Stimulated activated CD4-positive, alpha-beta T cell treated with anti-CD3 and anti-CD28 coated beads, Interleukin-4, amount 100 ng/mL, for 48 hours (primary cell): ENCODE measurements at places on chromosomes 3 and 15.

DNA sequence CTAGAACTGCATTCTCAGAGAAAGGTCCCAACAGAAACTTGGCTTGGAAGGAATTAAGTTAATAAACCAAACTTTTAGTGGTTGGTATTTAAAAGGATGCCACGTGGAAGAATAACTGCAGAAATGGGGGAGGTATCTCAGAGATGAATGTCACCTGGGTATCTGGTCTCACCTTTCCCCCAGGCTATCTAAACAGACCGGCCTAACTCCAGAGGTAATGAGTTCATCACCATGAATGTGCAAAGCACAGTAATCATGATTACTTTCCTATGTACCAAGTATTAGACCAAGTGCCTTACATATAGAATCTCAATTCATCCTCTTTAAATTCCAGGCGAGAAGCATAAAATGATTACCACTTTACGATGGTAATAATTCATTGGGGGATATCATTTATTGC is 80.8 kb downstream of the FBN1 start:
- no peak for DNase-seq

DNA sequence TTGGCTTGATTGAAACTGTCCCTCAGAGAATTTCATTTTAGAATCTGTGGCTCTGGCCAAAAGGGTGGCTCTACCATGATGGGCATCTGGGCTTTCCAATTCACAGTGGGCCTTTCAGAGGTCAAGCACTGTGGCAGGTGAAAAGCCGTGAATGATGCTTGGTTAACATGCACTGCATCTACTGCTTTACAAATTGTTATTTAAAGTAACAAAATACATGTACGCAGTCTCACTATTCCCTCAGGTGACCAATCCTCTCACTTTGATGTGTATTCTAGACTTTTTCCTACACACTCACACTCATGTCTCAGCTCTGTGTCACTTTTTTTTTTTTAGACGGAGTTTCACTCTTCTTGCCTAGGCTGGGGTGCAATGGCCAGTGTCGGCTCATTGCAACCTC is 70.5 kb downstream of the MGLL start:
- no peak for DNase-seq

GRCh38 chr15:28273873-28274610 is 47.9 kb downstream of the HERC2 start:
- DNase-seq = no peak

- DNase-seq = no peak
Observed at GRCh38 chr3:162678941-162679340, 1182.3 kb downstream of the OTOL1 start.

- no peak for DNase-seq
Observed at GRCh38 chr3:71510510-71510909, 73.0 kb downstream of the FOXP1 start.

DNA sequence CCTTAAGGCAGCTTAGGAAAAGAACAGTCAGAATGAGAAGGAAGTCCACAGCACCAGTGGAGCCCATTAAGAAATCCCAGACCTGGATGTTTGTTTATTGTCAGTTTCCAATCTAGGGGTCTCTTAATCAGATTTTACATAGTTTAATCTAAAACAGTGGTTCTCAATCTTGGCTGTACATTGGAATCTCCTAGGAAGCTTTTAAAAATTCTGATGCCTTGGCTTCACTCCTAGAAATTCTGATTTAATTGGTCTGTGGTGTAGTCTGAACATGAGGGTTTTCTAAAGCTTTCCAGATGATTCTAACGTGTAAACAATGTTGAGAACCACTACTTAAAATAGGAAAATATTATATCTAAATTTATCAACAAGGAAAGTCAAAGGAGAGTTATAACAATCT is 56.6 kb upstream of the SPRED1 start:
- DNase-seq = no peak

DNA sequence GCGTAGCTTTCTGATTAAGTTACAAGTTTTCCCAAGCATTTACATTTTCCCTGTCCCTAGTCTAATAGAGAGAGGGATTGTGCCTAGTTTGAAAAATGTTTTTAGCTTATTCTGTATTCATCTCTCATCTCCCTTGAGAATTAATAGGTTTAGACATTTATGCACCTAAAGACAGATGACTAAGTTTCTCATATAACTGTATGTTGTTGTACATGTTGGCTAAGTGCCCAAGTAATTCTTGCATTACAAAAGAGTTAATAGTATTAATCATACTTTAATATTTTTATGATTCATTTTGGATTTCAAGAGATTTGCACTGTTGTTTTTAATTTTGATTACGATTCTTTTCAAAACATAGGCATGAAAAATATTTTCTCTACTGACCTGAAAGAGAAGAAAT is 109.0 kb upstream of the TBL1XR1 start:
- DNase-seq = no peak

DNA sequence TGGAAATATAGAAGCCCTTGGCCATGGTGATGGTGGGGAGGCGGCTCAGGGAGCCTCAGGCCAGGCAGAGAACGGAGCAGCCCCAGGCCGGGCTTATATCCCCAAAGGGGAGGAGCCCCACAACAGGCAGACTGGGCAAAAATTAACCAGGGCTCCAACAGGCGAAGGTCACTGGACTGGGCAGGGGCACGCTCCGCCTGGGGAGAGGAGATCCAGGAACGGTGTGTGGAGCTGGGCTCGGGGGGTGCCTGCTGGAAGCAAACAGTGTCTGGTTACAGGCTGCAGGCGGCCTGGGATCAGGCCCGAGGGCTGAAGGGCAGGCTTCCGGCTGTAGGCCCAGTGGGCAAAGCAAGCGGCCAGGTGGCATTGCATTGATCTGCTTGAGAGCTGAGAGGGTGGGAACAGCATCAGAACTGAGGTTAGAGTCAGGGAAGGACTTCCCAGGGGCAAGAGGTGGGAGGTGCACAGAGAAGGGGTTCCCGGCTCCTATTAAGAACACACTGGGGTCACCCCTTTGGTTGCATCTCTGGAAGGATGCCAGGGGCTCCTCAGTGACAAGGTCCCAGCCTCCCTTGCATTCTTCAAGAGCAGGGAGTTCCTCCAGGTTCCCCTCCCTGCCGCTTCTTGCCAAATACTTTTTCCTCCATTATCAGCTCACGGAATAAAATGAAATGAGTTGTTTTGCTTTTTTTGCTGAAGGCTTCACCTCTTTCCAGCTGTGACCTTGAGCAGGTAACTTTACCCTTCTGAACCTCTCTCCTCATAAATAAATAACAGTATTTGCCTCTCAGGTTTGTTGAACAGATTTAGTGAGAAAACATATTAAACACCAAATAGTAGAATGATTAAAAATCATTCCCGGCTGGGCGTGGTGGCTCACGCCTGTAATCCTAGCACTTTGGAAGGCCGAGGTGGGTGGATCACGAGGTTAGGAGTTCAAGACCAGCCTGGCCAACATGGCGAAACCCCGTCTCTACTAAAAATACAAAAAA is 7.8 kb downstream of the ANPEP start:
- DNase-seq = no peak

DNA sequence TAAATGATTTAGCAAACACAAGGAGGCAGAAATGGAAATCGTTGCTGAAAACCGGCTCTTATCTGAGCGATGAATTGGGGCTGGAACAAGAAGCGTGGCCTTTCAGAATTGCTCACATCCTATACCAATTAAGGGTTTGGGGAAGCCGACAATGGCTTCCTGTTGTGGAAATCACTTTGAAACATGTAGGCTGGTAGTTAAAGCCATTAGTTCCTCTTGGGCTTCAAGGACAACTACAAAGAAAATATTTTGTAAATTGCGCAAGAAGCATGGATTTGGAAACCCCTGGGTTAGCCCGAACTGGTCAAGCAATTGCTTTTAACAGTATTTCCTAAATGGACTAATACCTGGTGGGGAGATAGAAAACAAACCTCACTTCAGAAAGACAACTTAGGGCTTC is 182.4 kb downstream of the ADAMTS9 start:
- DNase-seq = no peak

- no peak for DNase-seq
Observed at GRCh38 chr3:168342946-168343850, 247.5 kb upstream of the GOLIM4 start.

GRCh38 chr3:172084871-172085556 is 45.6 kb downstream of the FNDC3B start:
- no peak for DNase-seq

DNA sequence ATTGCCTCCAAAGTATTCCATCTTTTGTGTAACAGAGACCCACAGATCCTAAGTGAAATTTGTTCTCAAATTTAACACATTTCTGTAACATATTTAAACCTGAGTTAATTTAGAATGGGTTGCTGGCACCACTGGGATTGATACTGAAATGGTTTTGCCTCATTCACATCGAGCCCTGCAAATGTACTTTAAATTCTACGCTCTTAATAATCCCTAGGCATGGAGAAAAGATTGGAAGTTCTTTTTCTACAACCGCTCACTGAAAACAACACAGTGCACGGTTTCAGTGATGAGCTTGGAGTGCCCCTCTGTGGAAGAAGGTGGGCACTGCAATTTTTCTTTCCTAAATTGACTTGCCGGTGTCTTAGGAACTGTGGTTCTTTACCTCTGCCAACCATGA is 109.9 kb upstream of the ATP11B start:
- DNase-seq = peak; percentile 35

DNA sequence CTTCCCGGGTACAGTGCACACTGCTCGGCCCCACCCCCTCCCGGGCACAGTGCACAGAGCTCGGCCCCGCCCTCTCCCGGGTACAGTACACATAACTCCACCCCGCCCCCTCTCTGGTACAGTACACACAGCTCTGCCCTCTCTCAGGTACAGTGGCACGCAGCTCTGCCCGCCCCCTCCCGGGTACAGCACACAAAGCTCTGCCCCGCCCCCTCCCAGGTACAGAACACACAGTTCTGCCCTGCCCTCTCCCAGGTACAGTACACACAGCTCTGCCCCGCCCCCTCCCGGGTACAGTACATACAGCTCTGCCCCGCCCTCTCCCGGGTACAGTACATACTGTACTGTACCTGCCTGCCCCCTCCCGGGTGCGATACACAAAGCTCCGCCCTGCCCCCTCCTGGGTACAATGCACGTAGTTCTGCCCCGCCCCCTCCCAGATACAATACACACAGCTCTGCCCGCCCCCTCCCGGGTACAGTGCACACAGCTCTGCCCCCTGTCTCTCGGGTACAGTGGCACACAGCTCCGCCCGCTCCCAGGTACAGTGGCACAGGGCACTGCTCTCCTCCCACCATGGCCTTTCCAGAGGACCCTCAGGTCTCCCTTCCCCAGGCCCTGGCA is 16.4 kb upstream of the PRR20G start:
- no peak for DNase-seq

DNA sequence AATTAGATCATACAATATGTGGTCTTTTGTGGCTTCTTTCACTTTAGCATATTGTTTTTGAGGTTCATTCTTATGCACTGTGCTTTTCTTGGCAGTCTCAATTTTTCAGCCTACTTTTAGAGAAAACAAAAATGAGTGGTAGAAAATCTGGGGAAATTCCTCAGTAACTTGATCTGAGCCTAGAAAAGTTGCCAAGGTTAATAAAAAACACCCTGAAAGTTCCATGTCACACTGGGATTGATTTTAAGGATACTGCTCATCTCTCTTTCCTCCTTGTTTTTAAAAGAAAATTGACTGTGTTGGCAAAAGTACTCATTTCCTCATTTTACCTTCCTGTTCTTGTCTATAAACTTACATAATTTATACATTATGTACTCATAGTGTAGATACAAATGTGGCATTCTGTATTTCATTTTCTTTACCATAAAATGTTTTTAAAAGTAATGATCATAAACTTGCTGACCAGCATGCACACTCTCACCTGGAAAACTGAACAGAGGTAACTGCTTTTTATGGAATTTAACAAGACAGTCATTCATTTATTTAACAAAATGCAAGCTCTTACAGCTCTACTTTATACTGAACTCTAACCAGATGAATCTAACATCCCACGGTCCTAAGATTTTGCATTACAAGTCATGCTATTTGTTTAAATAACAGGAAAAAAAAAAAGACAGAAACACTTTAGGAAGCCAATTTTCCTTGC is 28.6 kb upstream of the SH3BP5 start:
- DNase-seq = no peak

DNA sequence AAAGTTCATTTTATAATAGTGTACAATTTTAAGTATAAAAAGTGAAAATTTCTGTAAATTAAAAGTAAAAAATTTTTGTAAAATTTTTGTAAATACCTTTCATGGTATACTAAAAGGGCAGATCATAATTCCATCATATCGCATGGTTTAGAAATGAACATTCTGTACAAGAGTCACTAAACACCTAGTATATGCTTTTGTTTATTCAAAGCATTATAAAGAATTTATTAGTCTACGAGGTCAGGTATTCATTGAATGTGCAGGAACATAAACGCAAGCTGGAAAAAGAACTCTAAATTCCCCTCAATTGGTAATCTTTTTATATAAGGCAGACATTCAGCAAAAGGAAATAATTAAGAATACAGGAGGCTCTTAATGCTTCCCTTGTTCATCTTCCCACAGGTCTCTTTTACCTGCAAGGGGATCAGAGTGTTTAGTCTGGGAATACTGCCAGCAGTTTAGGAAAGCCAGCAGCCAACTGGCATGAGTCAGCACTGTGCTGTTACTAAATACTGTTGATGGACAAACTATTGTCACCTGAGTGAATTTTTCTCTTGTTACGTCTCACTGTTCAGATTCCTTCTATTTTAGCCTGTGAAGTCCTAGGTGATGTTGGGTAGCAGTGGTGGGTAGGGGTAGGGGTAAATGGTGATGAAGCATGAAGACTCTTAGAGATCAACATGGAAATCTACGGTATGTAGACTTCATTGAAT is 70.1 kb downstream of the UQCC5 start:
- DNase-seq = no peak

- DNase-seq = no peak
Observed at GRCh38 chr3:135487261-135487660, 478.3 kb upstream of the PPP2R3A start.

DNA sequence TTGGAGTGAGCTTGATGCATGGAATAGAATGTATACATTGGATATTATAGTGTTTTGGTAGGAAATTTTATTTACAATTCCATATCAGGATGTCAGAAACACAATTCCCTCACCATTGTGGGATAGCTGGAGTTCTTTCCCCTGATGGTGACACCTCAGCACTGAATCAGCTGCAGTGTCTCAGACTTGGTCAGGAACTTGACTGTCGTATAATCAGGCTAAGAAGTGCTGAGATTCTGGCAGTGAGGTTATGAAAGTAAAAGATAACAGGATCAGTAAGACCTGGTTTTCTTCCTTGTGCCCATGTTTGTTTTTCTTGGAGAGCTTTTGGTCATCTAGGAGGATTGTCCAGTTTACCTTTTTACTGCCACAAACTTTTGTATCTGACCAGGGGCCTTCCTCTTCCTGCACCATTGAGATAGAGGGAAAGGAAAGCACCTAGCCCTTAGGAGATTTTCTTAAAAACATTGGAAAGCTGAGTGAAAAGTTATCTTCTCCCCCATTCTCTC is 27.3 kb upstream of the ST3GAL6 start:
- no peak for DNase-seq

- DNase-seq = no peak
Observed at GRCh38 chr3:124691599-124691998, 38.7 kb upstream of the UMPS start.

DNA sequence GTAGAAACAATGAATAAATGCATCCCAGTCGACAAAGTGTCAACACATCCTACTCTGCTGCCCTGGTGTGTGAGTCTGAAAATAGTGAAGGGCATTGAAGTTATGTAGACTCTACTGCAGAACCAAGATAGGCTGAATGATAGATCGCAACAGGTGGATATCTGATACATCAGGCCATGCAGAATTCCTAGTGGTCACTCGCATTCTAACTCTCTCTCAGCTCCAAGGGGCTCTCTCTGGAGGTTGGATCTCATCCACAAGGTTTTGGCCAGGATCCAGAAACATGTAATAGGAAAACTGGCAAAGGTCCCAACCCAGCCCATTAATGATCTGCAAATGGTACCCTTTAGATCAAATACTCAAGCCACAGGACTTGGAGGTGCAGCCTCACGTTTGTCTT is 514.1 kb downstream of the MAGI1 start:
- no peak for DNase-seq
